ENCODE measurements at places on chromosomes 6 and 20.
A peak's percentile ranks its signal among the peaks of the same experiment; 100 is the strongest.

DNA sequence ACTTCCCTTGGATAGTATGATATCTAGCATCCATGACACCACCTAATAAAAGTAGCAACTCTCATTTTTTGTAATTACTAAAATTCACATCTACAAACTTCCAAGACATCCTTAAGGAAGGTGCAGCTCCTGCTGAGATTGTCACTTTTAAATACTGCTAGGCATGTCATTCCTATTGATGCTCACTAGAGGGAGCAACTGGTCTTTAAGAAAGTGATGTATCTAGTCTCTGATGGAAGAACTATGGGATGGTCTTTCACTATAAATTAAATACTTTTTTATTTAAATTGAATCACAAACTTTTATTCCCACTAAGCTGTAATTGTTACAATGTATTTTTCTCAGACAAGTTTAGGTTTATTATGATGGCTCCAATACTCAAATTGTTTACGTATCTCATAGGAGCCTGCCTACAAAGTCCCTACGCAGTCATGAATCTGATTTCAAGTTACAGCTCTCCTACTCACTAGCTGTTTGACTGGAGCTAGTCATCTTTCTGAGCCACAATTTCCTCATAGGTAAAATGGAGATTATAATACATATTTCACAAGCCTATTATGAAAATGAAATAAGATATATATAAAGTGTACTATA, 8.1 kb upstream of the TSPYL1 start:
- DNase-seq: peak; percentile 61

DNA sequence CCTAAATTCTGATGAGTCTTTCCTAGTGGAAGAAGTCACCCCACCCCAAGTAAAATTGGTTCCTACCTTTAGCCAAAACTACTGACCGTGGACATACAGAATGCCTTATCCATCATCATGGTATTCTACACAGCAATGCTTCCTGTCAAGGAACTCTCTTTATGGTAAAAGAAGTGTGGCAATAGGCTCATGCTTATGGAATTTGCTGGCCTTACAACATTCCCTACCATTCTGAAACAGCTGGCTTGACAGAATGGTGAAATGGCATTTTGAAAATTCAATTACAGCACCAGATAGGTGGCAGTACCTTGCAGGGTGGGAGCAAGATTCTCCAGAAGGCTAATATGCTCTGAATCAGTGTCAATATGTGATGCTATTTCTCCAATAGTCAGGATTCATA, 41.8 kb upstream of the BACH2 start:
- peak; percentile 72 for DNase-seq

- no peak for DNase-seq
Measured at GRCh38 chr6:150764334-150765066, 101.0 kb upstream of the MTHFD1L start.

- DNase-seq: no peak
Measured at GRCh38 chr20:13681248-13682125, 42.8 kb upstream of the TASP1 start.

GRCh38 chr6:81304466-81304865, 448.0 kb downstream of the TENT5A start:
- peak; percentile 2 for DNase-seq

- DNase-seq: no peak
Measured at GRCh38 chr6:149049230-149049629, 268.3 kb upstream of the TAB2 start.

GRCh38 chr20:59033616-59034165, 1.6 kb upstream of the ATP5F1E start:
- DNase-seq: no peak

DNA sequence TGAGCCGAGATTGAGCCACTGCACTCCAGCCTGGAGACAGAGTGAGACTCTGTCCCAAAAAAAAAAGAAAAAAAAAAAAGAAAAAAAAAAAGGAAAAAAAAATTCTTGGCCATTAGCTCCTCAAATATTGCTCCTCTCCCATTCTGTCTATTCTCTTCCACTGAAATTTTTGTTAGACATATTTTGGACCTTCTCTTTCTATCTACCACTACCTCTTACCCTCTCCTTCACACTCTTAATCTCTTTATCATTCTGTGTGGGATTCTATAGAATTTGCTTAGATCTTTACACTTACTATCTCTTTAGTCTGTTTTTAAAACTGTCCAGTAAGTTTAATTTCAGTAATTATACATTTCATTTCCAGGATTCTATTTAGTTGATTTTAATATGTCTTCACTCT, 85.0 kb downstream of the IRAK1BP1 start:
- DNase-seq: no peak

GRCh38 chr6:154593122-154593521, 82.6 kb upstream of the CNKSR3 start:
- peak; percentile 80 for DNase-seq

DNA sequence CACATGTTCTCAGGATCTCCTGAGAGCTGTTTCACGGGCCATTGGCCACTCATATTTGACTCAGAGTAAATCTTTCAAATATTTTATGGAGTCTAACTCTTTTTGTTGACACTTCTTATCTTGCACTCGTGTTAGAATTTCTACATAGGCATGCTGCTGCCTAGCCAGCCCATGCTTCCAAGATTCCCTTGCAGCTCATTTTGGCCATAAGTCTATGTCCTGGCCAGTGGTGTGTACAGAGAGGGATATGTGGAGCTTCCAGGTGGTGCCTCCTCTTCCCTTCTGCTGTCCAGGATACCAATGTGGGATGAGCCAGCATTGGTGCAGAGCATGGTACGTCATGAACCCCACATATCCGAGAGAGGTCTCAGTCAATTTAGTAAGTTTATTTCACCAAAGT, 522.6 kb downstream of the QKI start:
- no peak for DNase-seq

DNA sequence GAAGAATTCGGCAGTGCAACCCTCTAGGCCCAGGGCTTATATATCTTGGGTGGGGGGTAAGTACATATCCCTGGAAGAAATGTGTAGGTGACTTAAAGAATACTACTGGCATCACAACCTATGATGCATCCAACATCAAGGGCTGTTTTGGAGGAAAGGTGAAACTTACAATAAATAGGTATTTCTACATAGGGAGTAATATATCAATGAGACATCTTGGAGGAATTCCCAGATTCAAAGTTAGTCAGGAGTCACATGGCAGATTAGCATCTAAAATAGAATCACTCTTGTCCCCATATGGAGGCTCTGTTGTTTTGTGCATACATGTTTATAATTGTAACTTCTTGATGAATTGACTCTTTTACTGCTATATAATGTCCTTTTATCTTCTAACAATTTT, 375.5 kb downstream of the PAX1 start:
- DNase-seq: peak; percentile 1

- no peak for DNase-seq
Measured at GRCh38 chr20:45404438-45404837, 3.7 kb upstream of the DBNDD2 start.

- no peak for DNase-seq
Measured at GRCh38 chr6:11230158-11231107, 2.0 kb downstream of the NEDD9 start.

GRCh38 chr20:24797745-24798655, 151.1 kb upstream of the CST7 start:
- DNase-seq: no peak

GRCh38 chr6:22381845-22382544, 85.2 kb upstream of the PRL start:
- peak; percentile 19 for DNase-seq
